ENCODE measurements at places on chromosomes 1 and 21. TPM values are rescaled to one million over a fixed set of nuclear protein-coding genes. Genes with fewer than 3 reads are reported as not detected.

DNA sequence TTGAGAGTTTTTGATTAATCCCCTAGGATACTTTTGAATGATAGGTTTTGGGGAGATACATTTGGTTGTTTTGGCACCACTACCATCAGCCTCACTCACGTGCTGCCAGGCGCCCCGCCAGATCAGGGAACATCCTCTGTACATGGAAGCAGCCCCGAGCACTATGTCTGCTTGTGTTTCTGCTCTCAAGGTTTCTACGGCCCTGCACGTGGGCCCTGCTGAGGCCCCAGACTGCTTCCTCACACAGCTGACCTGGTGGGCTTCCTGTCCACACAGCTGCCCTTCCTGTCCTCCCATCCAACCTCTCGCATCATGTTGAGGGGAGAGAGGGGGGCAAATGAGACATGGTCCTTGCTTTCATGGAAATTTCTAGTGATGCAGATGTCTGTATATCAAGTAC is 20.0 kb downstream of the ADARB1 start:
- no peak for DNase-seq

DNA sequence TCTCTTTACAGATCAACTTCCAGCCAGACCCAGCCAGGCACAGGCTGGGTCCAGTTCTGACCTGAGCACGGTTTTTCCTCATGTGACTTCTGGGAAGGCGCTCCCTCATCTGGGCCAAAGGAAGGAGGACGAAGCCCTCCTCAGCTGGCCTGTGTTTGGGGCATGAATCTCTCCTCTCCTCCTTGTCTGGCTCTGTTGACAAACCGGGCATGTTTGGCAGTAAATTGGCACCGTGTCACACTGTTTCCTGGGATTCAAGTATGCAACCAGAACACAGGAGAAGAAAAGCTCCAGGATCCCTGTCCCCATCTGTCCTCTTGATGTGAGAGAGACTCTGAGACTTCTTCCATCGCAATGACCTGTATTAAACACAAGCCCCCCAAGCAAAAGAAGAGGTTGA is 18.3 kb downstream of the NECAP2 start:
- no peak for DNase-seq

- DNase-seq = no peak
Measured at GRCh38 chr1:168139070-168139469, 2.3 kb upstream of the GPR161 start.

DNA sequence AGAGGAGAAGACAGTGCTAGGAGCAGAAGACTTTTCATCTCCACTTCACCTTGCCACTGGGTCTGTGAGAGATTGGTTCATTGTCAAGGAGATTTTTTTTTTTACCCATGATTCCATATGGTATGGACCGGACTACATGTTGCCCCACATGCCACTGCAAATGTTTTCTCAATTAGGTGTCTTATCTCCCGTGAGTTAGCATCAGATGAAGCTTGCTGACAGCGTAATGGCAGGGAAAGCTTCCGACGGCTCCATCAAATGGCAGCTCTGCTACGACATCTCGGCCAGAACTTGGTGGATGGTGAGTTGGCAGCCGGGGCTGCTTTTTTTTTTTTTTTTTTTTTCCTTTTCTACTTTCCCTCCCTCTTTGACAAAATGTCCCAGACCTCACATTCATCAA is 217.2 kb upstream of the NFIA start:
- no peak for DNase-seq

DNA sequence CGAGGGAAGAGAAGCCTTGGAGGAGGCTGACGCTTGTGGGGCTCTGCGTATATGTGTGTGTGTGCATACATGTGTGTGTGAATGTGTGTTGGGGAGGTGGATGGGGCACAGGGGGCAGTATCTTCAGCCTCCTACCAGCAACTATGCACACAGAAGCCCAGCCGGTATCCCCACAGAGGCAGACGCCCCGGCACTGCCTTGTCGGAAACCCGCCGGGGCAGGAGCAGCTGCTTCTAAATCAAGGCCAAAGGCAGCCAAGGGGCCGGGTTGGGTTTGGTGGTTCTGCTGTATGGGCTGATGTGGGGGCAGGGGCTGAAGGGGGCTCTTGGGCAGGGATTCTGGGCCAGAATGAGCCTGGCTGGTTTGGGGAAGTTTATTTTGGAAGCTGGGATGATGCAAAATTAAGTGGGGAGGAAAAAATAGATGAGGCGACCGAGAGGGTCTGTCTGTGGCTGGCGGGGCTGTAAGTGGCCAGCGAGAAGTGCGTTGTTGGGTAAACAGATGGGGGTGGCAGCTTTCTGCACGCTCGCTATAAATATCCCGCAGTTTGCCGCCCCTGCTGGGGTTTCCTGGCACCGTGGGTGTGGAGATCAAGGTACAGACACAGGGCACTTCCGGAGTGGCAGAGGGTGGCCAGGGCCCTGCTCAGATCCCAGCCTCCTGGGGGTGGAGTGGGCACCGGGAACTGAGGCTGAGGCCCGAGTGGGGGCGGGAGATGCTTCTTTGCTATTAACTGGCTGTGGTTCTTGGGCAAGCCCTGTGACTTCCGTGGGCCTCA is 11.0 kb upstream of the WNT4 start:
- no peak for DNase-seq

- DNase-seq = no peak
Measured at GRCh38 chr1:44409757-44410156, 4.7 kb downstream of the RNF220 start.

- peak; percentile 32 for DNase-seq
Measured at GRCh38 chr1:51956528-51957509, 33.7 kb downstream of the RAB3B start.

GRCh38 chr1:9705337-9706093 is 54.0 kb downstream of the PIK3CD start:
- DNase-seq = peak; percentile 71

- DNase-seq = no peak
Measured at GRCh38 chr1:188988589-188988988, 1489.1 kb downstream of the BRINP3 start.

GRCh38 chr1:96544831-96545221 is 176.8 kb upstream of the PTBP2 start:
- DNase-seq = no peak

DNA sequence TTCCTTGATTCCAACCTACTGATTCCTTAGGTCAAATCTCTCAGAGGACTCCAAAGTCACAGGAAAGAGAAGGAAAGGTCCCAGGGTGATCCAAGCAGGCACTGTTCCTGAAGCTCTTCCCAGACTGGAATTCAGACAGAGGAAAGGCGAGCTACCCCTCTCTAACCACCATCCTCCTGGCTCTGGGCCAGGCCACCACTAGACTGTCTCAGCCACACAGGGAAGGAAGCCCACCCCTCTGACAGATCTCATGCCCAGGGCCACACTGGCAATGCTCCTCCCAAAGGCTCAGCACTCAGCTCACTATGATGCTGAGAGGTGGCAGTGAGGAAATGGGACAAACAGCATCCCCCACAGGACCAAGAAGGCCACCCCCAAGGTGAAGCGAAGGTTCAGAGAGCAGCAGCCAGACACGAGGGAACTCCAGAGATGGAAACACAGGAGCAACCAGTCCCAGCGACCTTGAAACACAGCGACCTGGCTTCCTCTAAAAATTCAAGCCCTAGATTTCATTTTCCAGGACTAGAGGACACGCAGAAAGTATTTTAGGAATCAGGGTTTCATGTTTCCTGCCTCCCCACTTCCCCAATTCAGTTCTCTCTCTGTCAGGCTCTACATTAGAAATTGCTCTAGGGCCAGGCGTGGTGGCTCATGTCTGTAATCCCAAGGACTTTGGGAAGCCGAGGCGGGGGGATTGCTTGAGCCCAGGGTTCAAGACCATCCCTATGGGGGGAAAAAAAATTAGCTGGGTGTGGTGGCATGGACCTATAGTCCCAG is 18.8 kb downstream of the PIK3C2B start:
- DNase-seq = no peak

- no peak for DNase-seq
Measured at GRCh38 chr1:147351140-147351835, 108.8 kb downstream of the CHD1L start.

DNA sequence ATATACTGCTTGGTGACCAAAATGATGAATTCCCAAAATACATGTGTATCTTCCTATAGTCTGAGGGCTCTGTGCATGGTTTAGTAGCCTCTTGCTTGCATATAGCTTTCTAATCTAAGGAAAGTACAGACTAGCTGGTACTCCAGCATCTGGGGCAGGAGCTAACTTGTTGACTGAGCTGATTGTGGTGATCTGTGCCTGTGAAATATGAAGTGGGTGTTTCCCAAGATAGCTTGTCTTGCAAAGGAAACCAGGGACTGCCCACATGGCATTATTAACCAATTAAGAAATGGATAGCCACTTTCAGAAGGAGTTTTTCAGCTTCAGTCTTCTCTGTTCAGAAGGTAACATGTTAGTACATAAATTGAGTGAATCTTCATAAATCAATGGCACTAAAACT is 219.8 kb downstream of the NEGR1 start:
- peak; percentile 6 for DNase-seq

- DNase-seq = no peak
Measured at GRCh38 chr1:39908534-39908933, 6.8 kb upstream of the MYCL start.

- no peak for DNase-seq
Measured at GRCh38 chr1:244657421-244657820, 4.5 kb downstream of the DESI2 start.

DNA sequence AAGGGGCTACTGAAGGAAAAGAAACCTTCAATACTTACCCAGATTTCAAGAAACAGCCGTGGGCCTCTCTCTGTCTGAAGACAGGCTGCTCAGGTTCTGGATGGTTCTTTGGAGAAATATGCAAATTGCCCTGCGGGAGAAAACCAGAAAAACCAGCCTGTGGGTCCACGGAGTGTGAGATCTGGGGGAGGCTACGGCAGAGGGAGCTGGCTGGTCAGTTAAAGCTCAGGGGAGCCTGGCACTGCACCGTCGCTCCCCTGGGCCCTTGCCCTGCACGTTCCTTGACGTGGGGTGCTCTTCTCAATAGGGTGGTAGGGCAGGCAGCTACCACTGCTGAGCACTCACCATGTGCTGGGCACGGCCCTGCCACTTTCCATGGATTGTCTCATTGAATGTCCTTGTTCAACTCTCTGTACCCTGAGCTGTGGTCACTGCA is 12.7 kb downstream of the TMCO4 start:
- no peak for DNase-seq

DNA sequence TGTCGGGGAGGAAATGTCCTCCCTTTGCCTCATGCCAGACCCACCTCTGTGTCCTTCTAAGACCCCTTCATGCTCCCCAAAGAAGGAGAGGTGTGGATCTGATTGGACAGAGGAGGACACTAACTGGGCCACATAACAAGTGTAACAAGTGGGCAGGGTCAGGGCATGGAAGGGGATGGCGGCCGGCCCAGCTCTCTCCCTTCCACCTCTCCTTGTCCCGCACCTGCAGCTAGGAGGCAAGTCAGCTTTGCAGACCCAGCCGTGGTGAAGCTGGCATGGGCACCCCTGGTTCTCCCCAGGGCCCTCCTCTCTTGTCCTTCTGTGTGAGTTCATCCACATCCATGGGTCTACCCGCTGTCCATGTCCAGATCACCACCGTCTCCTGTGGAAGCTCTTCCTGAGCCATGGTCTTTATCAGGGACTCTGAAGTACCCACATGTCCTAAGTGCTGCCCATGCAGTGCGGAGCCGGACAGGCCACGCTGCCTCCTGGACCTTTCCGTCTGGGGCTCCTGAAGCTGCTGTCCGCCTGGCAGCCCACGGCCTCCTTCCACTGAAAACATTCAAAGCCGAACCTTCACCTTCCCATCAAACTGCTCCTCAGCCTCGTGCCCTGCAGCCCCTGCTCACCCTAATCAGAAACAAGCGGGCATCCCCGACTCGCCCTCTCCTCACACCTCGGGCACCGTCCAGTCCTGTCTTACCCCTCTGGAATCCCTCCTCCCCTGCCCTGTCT is 460.5 kb downstream of the PTPRU start:
- no peak for DNase-seq

- DNase-seq = peak; percentile 50
Measured at GRCh38 chr21:39444421-39445180, 977 bp downstream of the LCA5L start.

DNA sequence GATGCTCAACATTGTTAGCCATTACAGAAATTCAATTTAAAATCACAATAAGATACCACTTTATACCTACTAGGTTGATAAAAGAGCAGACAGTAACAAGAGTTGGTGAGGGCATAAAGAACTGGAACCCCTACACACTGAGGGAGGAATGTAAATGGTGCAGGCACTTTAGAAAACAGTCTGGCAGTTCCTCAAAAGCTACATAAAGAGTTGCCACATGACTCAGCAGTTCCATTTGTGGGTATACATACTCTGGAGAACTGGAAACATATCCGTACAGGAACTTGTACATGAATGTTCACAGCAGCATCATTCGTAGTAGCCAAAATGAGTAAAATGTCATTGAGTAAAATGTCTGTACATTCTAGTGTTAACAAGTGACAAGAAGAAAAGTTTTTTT is 17.0 kb downstream of the NSL1 start:
- DNase-seq = peak; percentile 35

GRCh38 chr21:25983745-25984144 is 186.8 kb downstream of the APP start:
- DNase-seq = peak; percentile 31

- DNase-seq = no peak
Measured at GRCh38 chr1:59674595-59674994, 140.2 kb upstream of the HOOK1 start.

DNA sequence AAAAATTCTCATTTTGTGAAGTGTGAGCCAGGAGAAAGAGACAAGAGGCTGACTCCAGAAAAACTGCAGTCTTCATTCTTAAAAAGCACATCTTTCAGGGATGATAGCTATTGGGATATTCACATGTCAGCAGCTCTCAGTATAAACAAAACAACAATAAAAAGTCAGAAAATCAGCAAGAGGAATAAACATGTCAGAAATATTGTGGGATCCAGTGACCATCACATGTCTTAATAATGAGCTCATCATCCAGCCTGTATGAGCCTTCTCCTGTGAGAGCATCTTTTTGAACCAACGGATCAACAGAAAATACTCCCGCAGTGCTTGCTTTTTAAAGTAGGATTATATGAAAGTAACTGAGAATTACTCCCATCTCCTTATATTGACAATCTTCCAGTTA is 241.6 kb downstream of the SMYD3 start:
- no peak for DNase-seq

GRCh38 chr1:97778718-97779117 is 142.1 kb downstream of the DPYD start:
- peak; percentile 17 for DNase-seq

GRCh38 chr1:115717541-115717940 is 51.0 kb downstream of the CASQ2 start:
- peak; percentile 28 for DNase-seq

The KLF17 gene
- 0.19 TPM for total RNA-seq

The BARHL2 gene
- not detected for total RNA-seq

The TSPAN2 gene
- 0.90 TPM for total RNA-seq

The PBX1 gene
- 3.6 TPM for total RNA-seq

The LRRC8C gene
- 4.8 TPM for total RNA-seq

The MAN1C1 gene
- total RNA-seq = 0.45 TPM

The MYCL gene
- 9.6 TPM for total RNA-seq

The RIMS3 gene
- total RNA-seq = 0.19 TPM

The ODF2L gene
- total RNA-seq = 18.7 TPM

The LEPR gene
- total RNA-seq = 20.2 TPM

The CCDC185 gene
- total RNA-seq = not detected

The PACC1 gene
- 8.7 TPM for total RNA-seq

The SMPDL3B gene
- total RNA-seq = not detected

The BSND gene
- total RNA-seq = not detected

The OR2T3 gene
- total RNA-seq = not detected

The ERRFI1 gene
- total RNA-seq = 316 TPM

The NHLH1 gene
- total RNA-seq = 0.13 TPM

The TBX15 gene
- 14.1 TPM for total RNA-seq
